Stimulated activated CD4-positive, alpha-beta T cell treated with anti-CD3 and anti-CD28 coated beads, Interleukin-2, amount 100 ng/mL, for 24 hours (primary cell): ENCODE measurements at places on chromosomes 4 and X.

GRCh38 chrX:17632942-17633341, 104.4 kb upstream of the SCML1 start:
- DNase-seq, result no peak

DNA sequence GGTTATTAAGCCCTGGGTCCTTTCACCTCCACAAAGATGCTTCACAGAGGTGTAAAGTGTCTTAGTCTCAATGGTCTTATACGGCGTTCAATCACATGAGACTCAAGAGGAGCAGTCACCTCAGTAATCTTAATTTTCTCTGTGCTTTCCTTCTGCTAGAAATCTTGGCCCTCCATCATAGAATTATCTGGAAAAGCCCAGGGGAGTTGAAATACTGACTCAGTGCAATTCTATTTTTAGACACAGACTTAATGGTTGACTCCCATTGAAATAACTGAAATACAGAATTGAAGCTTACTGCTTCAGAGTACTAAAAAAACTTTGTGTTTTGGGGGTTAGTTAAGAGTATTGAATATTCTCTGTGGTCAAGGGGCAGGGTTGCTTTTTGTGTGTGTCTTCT, 94.5 kb upstream of the IL15 start:
- no peak for DNase-seq

- DNase-seq, result no peak
Observed at GRCh38 chrX:13090339-13091110, 46.1 kb upstream of the FAM9C start.

DNA sequence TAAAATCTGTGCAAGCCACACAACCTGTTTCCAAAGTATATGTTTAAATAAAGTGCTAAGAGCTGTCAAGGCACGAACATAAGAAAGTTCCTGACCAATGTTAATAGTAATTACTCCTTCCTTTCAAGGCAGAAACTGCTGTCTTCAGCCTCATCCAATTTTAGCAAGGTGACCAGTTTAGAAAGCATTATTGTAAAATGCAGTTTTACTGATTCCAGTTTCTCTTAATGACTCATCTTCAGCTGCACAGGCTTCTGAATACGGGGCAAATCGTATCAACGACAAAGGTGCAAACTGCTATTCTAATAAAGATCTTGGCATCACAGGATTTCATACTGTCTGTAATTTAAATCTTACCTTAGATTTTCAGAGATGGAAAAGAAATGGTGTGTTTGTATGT, 87.5 kb downstream of the PPP3CA start:
- no peak for DNase-seq

GRCh38 chrX:69163936-69164741, 1.1 kb downstream of the PJA1 start:
- peak; percentile 54 for DNase-seq

GRCh38 chr4:5110901-5111300, 59.6 kb downstream of the STK32B start:
- DNase-seq, result no peak
